ENCODE measurements at places on chromosomes 3 and 15.

GRCh38 chr3:141789281-141789680, 26.1 kb downstream of the GRK7 start:
- no peaks in the 10 kb centered on the region for H3K4me1 ChIP-seq
- H3K4me3 ChIP-seq: no peak overlapping the region
- no peaks in the 10 kb centered on the region for H3K27me3 ChIP-seq
- H3K27ac ChIP-seq: no peak overlapping the region
- no peaks in the 10 kb centered on the region for H3K36me3 ChIP-seq

- H3K4me3 ChIP-seq: no peak overlapping the region
- peak overlapping the region; percentile 56 for H3K27ac ChIP-seq
- no peaks in the 10 kb centered on the region for H3K36me3 ChIP-seq
- H3K27me3 ChIP-seq: no peaks in the 10 kb centered on the region
Measured at GRCh38 chr15:65194826-65195547, 9.8 kb upstream of the CLPX start.

- DNase-seq: no peak
- peak overlapping the region; percentile 78 for H3K27ac ChIP-seq
- peaks cover 28% of the 10 kb centered on the region for H3K27me3 ChIP-seq
- H3K36me3 ChIP-seq: no peaks in the 10 kb centered on the region
- peak overlapping the region; percentile 44 for H3K4me3 ChIP-seq
Measured at GRCh38 chr3:58584690-58585004, 7.5 kb upstream of the FAM107A start.

GRCh38 chr3:120688121-120688520, 6.1 kb upstream of the HGD start:
- no peaks in the 10 kb centered on the region for H3K36me3 ChIP-seq
- H3K4me3 ChIP-seq: no peak overlapping the region
- H3K4me1 ChIP-seq: peaks cover 7% of the 10 kb centered on the region

- no peaks in the 10 kb centered on the region for H3K36me3 ChIP-seq
- no peaks in the 10 kb centered on the region for H3K4me1 ChIP-seq
- no peak overlapping the region for H3K4me3 ChIP-seq
- H3K27me3 ChIP-seq: no peaks in the 10 kb centered on the region
- H3K27ac ChIP-seq: no peak overlapping the region
Measured at GRCh38 chr3:152104847-152105415, 163.8 kb upstream of the MBNL1 start.

Measured in transverse colon (tissue), 4 donors.